ENCODE measurements at places on chromosomes 12 and 14.

GRCh38 chr12:68310370-68310769, 21.8 kb downstream of the MDM1 start:
- DNase-seq = no peak

- no peak for DNase-seq
Measured at GRCh38 chr14:76940021-76940760, 88.3 kb downstream of the IRF2BPL start.

- no peak for DNase-seq
Measured at GRCh38 chr14:85865701-85866100, 335.8 kb downstream of the FLRT2 start.

DNA sequence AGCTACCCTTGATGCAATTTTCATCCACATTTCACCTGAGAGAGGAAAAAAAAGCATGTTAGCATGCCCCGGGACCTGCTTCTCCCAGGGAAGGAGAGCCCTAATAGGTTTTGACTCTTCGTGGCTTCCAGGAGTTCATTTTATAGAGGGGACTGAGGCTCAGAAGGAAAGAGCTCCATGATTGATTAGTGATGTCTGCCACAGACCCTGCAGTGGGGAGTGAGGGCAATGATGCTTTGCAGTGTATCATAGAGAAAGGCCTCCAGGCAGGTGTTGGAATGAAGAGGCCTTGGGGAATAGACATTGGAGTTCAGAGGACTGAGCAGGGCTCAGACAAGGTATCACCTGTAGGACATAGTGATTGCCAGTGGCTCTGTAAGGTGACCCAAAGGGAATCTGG, 41.5 kb downstream of the RNFT2 start:
- no peak for DNase-seq

DNA sequence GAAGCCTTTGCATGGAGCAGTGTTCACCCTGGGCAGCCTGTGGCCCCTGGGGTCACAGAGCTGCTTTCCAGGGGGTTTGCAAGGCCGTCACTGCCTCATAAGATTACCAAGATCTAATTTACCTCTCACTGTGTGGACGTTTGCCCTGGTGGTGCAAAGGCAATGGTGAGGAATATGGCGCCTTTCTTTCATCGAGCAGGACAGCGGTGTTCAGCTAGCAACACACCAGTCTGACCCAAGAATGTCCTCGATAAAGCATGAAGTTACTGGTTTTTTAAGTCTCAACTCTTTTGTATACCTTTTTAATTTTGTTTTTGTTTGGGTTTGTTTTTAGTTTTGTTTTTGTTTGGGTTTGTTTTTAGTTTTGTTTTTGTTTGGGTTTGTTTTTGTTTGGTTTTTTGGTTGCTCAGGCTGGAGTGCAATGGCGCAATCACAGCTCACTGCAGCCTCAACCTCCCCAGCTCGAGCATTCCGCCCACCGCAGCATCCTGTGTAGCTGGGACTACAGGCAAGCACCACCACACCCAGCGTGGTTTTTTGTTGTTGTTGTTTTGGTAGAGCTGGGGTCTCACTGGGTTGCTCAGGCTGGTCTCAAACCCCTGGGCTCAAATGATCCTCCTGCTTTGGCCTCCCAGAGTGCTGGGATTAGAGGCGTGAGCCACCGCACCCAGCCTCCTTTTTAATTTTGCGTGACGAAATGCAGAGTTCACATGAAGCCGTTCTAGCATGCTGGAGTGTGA, 57.9 kb downstream of the PPP2R5C start:
- no peak for DNase-seq

DNA sequence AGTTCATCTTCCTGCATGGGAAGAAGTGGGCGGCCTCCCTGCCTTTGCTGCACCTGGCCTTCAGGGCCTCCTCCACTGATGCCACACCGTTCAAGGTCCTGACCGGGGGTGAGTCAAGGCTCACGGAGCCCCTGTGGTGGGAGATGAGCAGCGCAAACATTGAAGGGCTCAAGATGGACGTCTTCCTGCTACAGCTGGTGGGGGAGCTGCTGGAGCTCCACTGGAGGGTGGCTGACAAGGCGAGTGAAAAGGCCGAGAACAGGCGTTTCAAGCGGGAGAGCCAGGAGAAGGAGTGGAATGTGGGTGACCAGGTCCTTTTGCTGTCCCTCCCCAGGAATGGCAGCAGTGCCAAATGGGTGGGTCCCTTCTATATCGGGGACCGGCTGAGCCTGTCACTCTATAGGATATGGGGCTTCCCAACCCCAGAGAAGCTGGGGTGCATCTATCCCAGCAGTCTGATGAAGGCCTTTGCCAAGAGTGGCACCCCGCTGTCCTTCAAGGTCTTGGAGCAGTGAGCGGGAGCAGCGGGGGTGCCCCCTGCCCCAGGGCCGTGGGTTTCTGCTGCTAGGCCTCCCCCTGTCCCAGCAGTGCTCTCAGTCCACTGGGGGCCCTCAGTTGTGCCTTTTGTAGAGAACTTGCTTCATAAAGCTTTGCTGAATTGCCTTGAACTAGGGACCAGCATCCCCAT, 12.4 kb downstream of the CBLN3 start:
- no peak for DNase-seq

- DNase-seq = no peak
Measured at GRCh38 chr14:99718031-99718810, 34.1 kb downstream of the CYP46A1 start.

DNA sequence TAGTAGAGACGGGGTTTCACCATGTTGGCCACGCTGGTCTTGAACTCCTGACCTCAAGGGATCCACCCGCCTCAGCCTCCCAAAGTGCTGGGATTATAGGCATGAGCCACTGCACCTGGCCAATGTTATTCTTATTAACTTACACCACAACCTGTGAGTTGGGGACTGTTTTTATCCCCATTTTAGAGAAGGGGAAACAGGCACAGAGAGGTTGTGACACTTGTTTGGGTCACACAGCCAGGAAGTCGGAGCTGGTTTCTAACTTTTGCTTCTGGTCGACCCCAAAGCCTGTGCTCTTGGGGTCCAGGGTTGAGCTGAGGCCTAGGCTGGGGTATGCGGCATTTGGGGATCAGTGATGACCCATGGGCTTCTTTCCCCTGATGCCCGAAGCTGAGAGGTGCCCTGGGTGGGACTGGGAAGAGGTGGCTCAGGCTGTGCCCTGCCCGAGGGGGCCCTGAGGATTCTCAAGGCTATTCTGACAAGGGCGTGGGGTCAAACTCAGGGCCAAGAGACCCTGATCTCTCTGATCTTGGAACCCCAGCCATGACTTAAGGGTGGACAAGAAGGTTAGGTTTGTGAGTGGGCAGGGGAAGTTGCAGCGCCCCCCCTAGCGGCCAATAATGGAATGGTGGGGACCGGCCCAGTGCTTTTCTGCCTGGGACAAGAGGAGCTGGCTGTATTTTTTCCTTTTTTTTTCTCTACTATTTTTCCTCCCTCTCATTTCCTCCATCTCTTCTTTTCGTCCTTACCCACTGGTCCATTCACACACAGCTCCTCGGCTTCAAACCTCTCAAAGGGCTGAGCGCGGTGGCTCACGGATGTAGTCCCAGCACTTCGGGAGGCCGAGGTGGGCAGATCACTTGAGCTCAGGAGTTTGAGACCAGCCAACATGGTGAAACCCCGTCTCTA, 3.0 kb downstream of the SDSL start:
- no peak for DNase-seq

DNA sequence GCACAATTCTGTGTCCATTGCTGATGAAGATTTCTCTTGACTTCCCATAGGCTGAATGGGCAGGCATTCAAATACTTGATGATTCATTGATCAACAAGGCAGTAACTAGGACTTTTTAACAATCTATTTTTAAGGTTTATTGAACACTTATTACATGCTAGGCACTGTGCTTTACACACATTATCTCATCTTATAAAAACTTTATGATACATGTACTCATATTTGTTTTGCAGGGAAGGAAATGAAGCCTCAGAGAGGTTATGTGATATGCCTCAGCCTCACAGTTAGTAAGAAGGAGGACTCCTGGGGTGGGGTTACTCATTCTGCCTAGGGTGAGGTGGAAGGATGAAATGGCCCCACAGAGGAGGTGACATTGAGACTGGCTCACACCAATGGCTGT, 12.9 kb upstream of the EMP1 start:
- DNase-seq = no peak

DNA sequence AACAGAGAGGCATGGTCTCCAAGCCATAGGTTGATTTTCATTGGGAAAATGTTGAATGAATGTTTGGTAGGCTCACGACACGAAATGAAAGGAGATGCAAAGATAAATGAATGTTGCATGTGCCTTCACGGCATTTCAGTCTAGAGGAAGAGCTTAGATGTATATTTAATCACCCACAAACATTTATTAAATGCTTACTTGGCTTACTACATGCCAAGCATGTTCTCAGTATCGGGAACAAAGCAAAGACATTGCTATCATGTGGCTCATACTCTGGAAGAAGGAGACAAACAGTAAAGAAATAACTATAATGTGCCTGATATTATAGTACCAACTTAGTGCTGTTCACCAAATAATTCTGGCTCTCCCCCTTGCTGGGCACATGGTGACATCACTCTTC, 133.5 kb downstream of the LLPH start:
- no peak for DNase-seq

- DNase-seq = no peak
Measured at GRCh38 chr14:59630288-59630963, 53.8 kb upstream of the CCDC175 start.

- no peak for DNase-seq
Measured at GRCh38 chr12:25852792-25853191, 105.7 kb upstream of the RASSF8 start.

- no peak for DNase-seq
Measured at GRCh38 chr12:43863770-43864366, 28.0 kb downstream of the TMEM117 start.

GRCh38 chr12:49478949-49479664, 59.7 kb upstream of the KCNH3 start:
- no peak for DNase-seq

DNA sequence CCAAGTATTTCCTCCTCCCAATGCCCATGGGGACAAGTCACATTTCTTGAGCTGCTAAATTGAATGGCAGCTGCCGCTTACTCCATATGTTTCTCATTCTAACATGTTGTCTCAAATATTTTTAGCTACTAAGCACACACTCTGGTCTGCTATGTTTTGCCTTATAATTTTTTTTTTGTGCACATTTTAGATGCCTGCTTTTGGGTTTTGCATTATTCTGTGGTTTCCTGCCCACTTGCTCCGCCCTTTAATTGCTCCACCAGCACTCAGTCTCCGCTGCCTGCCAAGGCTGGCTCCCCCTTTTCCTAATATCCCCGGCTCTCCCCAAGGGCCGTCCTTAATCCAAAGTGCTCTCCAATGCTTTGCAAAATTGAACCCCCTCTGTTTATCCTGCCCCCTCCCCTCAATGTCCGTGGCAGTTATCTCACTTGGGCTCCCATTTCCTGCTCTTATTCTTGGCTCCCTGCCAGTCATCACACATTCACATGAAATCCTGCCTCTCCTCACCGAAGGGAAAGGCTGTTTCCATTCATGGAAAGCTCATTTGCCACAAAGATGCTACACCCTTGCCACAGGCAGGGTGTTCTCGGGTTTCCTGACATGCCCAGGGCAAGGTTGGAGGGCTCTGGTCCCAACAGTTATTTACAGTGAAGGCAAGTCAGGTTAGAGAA, 79.4 kb downstream of the C12orf75 start:
- DNase-seq = no peak

GRCh38 chr14:55073856-55074255, 22.4 kb downstream of the MAPK1IP1L start:
- no peak for DNase-seq

DNA sequence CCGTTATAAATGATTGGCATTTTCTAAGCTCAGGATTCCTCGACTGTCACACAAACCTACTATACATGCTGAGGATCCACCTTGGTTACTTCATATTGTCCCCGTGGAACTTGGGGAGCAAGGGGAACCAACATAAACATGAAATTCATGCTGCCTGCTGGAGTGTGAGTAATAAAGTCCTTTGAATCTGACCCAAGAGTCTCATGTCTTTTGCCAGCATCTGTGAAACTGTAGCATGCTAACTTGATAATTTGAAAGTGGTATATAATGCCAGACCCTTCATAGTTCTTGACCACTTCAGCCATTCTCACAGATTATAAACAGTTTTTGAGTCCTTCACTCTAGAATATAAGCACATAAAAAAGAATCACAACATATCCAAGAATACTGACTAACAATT, 17.1 kb downstream of the SLC35F4 start:
- DNase-seq = no peak

GRCh38 chr12:24909667-24910066, 39.2 kb downstream of the BCAT1 start:
- no peak for DNase-seq

DNA sequence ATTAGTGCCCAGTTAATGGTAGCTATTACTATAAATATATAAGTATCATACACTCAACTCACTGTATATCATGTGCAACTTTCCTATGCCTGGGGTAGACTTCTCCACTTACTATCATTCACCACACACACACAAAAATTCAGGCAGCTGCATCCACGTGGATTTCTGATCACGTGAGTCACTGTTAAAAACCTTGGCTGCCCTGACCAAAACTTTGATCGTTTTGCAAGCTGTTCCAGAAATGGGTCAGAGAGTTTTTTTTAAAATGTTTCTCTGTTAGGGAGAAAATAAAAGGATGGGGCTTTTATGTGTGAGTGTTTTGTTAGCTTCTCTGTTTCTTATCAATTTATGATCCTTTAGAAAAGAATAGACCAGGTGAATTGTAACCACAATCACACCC, 198.2 kb upstream of the CNOT2 start:
- no peak for DNase-seq

- DNase-seq = no peak
Measured at GRCh38 chr14:54182419-54183045, 214.3 kb upstream of the CDKN3 start.

DNA sequence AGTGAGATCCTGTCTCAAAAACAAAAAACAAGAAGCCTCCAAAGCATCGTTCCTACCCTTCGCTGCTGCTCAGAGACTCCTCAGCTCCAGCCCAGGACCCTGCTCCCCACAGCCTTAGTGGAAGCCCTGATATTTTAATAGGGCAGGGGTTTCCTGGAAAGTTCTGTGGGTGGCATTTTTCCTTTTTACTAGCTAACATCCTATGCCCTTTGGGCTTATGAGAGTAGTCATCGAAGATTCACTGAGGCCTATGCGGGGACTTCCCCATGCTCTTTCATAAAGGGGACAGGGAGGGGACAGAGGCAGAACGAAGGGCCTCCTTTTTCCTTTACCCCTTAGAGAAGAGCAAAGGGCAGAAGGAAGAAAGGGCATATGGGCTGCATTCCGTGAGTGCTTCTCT, 8.3 kb downstream of the LAG3 start:
- DNase-seq = no peak

Measured in cortex of kidney (tissue), 1 donor.